ENCODE measurements at places on chromosomes 12 and 14. TPM values are rescaled to one million over a fixed set of nuclear protein-coding genes. Genes with fewer than 3 reads are reported as not detected.

- DNase-seq: no peak
These were observed 138.1 kb upstream of the LMNTD1 start for GRCh38 chr12:25690996-25691864.

- DNase-seq: peak; percentile 59
These were observed 34.2 kb downstream of the DAO start for GRCh38 chr12:108914121-108914531.

DNA sequence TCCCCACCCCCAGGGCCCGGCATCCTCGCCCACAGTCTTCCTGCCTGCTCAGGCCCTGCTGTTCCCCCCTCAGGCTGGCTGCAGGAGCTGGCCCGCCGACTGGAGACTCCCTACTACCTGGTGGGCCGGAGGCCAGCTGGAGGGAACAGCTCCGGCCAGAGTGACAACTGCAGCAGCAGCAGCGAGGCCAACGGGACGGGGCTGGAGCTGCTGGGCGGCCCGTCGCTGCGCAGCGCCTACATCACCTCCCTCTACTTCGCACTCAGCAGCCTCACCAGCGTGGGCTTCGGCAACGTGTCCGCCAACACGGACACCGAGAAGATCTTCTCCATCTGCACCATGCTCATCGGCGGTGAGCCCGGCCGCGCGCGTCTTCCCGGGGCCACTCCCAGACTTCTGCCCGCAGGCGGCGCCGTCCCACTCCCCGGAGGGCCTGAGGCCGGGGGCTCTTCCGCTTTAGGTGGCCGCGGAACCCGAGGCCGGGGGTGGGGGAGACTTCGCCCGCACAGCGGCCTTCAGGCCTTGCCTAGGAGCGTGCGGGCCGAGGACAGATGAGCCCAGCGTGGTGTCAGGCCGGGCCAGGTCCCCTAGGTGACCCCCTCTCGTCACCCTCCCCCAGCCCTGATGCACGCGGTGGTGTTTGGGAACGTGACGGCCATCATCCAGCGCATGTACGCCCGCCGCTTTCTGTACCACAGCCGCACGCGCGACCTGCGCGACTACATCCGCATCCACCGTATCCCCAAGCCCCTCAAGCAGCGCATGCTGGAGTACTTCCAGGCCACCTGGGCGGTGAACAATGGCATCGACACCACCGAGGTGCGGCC, 10.2 kb downstream of the KCNH3 start:
- peak; percentile 46 for DNase-seq

DNA sequence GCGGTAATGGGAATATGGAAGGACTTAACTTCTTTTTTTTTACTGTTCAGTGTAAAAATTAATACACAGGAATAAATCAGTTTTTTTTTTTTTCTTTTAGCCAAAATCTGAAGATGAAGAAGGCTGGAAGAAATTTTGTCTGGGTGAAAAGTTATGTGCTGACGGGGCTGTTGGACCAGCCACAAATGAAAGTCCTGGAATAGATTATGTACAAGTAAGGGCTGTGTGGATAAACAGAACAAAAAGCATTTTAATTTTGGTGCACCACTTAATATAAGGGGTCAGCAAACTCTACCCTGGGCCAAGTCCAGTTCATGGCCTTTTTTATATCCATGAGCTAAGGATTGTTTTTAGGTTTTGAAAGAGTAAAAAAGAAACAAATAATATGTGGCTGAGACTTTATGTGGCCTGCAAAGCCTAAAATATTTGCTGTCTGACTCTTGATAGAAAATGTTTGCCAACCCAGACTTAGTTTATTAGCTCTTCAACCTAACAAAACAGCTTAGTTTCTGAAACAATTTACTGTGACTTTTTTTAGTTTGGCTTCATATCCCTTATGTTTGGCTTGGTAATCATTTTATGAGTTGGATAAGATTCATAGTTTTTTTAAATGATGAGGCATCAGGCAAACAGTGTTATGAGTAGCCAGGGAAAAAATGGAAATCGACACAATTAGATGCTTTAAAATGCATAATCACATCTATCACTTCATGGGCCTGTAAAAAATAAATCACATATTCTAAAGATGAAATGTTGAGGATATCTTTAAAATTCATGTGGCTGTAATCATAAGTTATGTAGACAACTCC, 8.4 kb downstream of the GEMIN2 start:
- DNase-seq: no peak

DNA sequence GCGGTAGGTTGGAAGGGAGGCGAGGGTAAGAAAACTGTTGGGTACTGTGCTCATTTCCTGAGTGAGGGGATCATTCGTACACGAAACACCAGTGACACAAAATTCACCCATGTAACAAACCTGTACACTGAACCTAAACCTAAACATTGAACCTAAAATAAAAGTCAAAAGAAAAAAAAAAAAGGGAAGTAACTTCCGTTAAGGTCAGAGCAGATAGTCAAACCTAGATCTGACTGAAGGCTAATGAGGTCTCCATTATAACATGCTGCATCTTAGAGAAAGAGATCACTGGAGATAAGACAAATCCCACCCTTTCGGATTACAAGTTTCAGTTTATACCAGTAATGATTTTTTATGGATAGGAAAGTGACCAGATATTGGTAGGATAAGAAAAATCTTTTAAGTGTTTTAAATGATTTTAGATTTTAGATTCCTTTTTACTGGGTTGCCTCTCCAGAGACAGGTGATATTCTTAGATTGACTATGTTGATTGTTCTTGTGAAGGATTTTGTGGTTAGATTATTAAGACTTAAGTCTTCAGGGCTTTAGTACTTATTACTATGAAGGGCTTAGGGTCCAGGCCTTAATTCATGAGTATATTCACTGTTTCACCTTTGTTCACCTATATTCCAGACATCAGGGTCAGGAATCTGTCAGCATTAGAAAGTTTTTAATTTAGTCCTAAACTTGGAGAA, 11.2 kb upstream of the NCKAP1L start:
- no peak for DNase-seq

- DNase-seq: no peak
These were observed 59.1 kb upstream of the GNPNAT1 start for GRCh38 chr14:52850451-52850909.

GRCh38 chr12:130498589-130499385, 161.1 kb downstream of the PIWIL1 start:
- DNase-seq: no peak

- no peak for DNase-seq
These were observed 35.5 kb upstream of the SOCS2 start for GRCh38 chr12:93536766-93537488.

DNA sequence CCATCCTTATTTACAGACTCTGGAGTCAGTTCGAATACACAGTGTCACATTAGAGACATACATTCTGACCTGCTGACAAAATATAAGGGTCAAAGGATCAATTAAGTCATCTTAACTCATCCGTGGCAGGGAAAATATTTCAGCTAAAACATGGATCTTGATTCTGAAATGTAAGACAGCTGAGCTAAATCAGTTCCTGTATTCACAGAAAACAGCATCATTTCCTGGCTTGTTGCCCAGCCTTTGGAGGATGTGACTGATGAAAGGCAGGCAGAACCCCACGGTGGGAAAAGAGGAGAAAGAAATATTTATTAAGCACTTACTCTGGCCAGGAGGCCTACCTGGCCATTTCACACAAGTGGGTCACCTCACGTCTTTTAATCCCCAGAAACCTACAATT, 101.9 kb downstream of the GAS2L3 start:
- DNase-seq: no peak

CLMN gene
- 73.6 TPM for total RNA-seq

KITLG gene
- 31.8 TPM for total RNA-seq

PRKAG1 gene
- 84.3 TPM for total RNA-seq

ERP27 gene
- 7.8 TPM for total RNA-seq

ESR2 gene
- total RNA-seq: 1.5 TPM

RNASE7 gene
- total RNA-seq: not detected

All from breast epithelium (tissue), 4 donors.